ENCODE measurements at places on chromosomes 2 and 18.

DNA sequence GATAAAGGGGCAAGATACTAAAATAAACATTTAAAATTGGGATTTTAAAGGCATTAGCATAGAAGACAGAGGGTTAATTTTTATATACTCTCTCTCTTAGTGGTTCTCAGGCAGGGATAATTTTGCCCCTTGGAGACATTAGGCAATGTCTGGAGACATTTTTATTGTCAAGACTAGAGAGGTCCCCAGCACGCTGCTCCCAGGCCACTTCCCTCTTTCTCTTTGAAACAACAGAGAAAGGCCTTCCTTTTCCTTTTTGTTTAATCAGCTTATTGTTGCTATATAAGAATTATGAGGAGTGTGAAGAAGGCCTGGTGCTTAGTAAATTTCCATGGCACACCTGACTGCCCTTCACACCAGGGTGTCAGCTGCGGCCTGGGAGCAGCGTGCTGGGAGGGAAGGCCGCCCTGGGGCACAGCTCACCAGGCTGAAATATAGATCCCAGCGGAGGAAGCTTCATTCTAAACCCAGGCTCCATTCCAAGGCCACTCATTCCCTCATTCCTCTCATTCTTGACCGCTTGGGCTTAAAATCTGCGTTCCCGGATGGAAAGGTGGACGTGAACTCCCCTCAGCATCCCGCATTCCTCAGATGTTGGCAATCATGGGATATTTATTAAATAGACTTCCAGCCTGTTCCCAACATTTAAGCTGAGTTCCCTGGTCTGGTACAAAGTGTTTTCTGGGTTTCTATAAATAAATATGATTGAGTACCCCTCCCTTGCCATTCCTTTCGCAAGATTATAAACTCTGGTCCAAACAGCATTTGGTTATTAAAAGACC lies 22.5 kb downstream of the SLC14A2 start:
- DNase-seq = no peak

DNA sequence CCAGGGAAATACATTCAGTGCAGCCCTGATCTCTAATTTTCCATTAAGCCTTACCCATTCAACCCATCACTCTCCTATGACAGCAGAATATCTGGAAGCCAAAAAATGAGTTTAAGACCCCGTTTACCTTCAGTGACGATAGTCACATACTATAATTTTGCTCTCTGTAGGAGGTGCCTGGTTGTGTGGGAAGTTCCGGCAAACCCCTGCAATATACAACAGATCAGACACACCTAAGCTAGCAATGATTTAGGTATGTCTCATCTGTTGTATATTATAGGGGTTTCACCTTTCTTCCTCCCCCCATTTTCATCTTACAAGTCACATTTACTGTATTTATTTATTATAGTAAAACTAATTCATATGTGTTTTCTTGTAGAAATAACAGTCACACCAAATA lies 101.7 kb downstream of the DOCK10 start:
- no peak for DNase-seq

DNA sequence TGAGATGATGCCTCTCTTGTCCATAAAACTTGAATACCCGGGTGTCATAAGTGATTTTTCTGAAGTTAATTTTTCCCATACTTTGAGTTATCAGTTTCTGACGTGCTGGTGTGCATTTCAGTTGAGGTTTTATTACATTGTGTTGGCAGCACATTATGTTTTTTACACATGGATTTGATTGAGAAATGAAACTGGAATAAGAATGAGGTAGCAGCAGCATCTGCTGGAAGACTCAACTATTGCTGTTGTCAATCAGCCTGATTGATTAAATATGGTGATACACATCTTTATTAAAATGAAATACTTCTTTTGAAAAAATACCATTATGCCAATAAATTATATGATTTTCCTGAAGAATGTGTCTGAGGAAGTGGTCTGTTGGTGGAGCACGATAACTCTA lies 60.5 kb downstream of the INSIG2 start:
- DNase-seq = no peak

- DNase-seq = no peak
Observed at GRCh38 chr18:832085-832681, 20.1 kb upstream of the YES1 start.

- DNase-seq = no peak
Observed at GRCh38 chr2:236674238-236674637, 104.6 kb downstream of the ACKR3 start.

GRCh38 chr2:54551123-54551756 lies 95.1 kb downstream of the SPTBN1 start:
- DNase-seq = no peak

DNA sequence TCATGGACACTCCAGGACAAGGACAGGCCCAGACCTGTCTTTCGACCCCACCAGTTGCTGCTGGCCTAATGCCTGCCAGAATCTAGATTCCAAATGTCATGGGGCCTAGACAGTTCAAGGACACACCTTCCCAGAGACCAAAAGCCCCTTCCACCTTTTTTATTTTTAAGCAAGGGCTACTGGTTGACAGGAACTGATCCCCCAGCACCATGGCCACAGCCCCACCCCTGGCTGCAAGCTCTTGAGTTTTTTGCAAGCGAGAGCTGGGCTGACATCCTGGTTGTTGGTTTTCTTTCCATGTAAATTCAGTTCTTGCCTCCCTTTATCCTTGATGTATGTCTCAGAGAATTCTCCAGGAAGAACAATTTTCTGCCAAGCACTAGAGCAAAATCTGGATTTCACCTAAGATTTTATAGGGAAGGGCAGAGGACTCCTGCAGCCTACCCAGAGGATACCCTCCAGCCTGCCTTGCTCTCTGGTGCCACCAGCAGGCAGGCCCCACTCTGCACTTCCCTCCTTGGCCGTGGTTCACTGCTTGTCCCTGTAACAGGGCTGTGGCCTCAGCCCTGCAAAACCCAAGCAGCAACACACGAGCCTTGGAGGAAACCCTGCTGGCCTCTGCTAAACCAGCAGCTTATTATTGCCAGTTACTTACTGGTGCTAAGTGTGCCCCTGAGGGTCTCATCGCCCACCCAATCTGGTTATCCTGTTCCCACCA lies 97.7 kb downstream of the TWIST2 start:
- peak; percentile 11 for DNase-seq

DNA sequence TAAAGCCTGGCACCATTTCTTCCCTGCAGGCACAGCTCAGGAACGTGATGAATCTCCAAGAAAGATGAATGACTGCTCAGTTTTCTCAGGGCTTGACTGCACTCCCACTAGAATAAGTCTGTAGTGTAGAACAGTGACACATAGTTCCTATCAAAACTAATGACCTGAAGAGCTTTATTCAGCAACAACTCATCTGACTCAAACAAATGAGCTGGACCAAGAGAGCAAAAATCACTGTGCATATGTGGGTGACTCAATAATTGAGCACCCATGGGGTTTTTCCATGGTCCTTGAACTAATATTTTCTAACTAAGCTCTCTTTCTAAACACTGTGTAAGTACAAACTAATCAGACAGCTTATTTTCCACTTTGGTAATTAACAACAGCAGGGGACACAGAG lies 61.1 kb upstream of the XDH start:
- DNase-seq = no peak

GRCh38 chr2:147110317-147110716 lies 734.5 kb upstream of the ACVR2A start:
- no peak for DNase-seq

GRCh38 chr2:208464205-208464604 lies 57.6 kb downstream of the PTH2R start:
- DNase-seq = no peak

DNA sequence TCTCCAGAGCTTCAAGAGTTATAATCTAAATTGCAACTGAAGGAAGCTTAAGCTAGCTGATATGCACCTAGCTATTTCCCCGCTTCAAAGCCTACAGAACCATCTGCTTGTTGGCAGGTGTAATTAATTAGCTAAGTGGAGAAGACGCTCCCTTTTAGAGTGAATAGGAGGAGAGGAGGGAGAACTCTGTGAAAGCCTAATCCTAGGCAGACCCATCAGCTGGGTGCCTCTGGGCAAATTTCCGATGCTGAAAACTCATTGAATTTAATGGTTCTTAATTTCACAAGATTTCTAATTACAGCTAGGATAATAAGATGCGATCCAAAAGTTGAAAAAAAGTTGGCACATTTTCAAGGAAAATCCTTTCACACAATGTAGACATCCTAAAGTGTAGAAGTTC lies 735.9 kb downstream of the ERBB4 start:
- no peak for DNase-seq

- DNase-seq = no peak
Observed at GRCh38 chr2:75379476-75380210, 180.3 kb upstream of the TACR1 start.

- DNase-seq = no peak
Observed at GRCh38 chr2:122101319-122101718, 345.9 kb downstream of the TSN start.

- DNase-seq = no peak
Observed at GRCh38 chr2:151570191-151570590, 160.5 kb downstream of the RIF1 start.

DNA sequence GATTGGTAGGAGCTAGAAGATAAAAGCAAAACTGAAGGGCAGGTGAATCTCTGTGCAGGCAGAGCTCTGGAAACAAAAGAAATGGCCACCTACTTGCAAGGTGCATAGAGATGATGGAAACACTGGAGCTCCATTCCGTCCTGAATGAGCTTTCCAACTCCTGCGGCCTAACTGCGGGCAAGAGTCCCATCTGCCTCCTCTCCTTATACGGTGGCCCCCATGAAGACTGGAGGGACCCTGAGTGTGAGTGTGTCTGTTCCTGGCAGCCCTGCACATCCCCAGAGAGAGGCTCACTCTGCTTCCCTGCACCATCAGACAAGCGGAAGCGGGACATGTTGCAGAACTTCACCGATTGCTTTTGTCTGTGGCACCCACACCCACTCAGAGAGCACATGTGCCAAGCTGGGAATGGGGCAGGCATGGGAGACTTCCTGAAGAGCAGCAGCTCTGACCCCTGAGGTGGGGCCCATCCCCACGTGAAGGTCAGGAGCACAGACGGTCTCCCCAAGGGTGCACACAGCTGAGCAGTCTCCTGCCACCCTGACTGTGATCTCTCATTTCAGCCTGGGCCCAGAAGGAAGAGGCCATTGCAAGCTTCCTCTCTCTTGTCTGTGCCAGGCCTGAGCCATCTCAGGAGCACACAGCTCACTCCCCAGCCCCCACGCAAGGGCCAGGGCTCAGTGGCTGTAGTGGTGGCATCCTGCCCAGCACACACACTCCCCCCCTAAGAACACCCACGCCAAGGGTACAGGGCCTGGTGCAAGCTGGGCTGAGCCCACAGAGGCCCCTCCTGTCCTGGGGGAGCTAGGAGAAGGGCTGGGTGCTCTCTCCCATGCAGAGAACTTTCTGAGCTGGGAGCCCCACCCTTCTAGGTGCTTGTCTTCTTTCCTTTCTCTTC lies 75.3 kb downstream of the STPG4 start:
- peak; percentile 50 for DNase-seq

DNA sequence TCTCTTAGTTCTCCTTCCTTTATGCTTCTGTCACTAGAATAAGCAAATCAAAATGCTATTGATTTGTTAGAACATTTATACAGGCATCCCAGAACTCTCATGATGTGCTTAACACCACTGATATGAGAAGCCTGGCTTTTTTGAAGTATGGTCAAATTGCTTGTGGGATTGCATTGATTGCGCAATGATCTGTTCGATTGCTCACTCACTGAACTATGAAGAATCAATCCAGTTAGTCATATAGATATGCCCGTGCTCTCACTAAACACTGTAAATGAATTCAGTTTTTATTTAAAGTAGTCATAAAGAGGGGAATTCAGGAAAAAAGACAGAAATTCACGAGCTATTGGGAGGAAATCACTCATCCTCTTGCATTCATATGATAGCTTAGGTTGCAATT lies 1237.8 kb downstream of the SUCLG1 start:
- DNase-seq = no peak

- no peak for DNase-seq
Observed at GRCh38 chr18:35490894-35491699, 6.7 kb downstream of the INO80C start.

- DNase-seq = no peak
Observed at GRCh38 chr2:100884145-100884621, 64.2 kb downstream of the NPAS2 start.

GRCh38 chr2:86443631-86444350 lies 2.6 kb downstream of the KDM3A start:
- DNase-seq = no peak

DNA sequence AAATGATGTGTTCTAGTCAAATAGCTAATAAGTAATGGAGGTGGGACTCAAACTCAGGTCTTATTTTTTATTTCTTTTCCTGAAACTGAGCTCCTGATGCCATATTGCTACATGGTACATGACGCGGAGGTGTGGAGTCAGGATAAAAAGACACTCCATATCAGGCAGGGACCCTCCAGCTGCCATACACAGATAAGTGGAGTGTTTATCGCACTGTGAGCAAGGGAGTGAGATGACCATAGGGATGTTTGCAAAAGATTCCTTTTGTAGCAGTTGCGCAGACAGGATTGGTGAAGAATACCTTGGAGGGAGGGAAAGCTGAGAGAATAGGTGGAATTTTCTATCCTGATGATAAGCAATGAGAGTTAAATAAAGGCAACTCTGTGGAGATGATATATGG lies 657.2 kb downstream of the RNF144A start:
- no peak for DNase-seq

- DNase-seq = peak; percentile 5
Observed at GRCh38 chr2:96207073-96207773, 1.4 kb downstream of the STARD7 start.

GRCh38 chr2:5290900-5291546 lies 401.2 kb upstream of the SOX11 start:
- no peak for DNase-seq

DNA sequence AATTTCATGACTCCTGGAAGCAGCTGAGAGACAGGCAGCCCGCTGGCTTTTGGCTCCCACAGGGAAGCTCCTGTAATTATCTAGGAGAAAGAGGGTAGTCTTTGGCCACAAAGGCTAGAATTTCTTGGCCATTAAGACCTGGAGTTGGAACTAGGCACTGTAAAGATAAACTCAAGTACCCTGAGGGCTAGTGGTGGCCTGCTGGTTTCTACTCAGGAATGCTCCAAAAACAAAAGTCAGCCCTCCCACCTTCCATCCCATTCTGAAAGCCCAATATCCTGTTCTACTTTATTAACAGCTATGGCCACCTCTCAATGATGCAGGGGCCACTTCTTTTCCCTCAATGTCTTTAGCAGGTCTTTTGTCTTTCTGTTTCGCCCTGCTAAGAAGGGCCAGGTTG lies 34.0 kb upstream of the CYP26B1 start:
- DNase-seq = no peak

- no peak for DNase-seq
Observed at GRCh38 chr2:24825883-24826772, 32.9 kb downstream of the CENPO start.
